ENCODE measurements at places on chromosomes 12 and 14.

- no peak for DNase-seq
Measured at GRCh38 chr14:95557291-95557690, 22.4 kb downstream of the GLRX5 start.

DNA sequence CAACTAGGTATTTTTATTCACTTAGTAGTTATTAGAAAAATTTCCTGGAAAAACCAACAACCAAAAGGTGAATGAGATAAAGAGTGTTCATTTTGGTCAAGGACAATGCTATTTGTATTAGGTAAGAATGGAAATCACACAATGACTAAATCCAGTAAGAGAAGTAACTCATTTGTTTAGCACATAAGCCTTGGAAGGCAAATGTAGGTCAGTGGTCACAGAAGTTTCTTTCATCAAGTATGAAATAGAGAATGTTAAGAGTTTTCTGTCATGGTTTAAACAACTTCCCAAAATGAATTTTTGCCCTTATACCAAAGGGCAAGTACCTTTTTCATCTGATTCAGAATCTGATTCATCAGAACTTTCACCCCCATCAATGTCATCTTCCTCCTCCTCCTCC, 101.7 kb downstream of the KIF21A start:
- DNase-seq: no peak

GRCh38 chr12:7602277-7602676, 63.4 kb downstream of the APOBEC1 start:
- no peak for DNase-seq

DNA sequence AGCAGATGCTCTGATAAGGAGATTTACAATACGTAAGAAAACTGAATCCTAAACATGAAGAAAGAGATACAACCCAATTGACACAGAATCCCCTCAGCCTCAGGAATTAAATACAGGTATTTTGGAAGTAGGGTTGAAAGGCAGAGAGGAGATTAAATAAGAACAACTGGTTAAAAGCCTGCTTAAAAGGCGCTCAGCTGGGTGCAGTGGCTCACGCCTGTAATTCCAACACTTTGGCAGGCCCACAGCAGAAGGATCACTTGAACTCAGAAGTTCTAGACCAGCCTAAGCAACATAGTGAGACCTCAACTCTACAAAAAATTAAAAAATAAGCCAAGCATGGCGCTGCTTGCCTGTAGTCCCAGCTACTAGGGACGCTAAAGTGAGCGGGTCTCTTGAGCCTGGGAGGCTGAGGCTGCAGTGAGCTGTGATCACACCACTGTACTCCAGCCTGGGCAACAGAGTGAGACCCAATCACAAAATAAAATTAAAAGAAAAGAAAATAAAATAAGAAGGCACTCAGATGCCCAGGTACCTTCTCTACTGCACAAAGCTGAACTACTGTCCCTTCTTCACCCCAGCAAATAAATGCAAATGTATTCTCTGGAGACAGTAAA, 32.9 kb downstream of the MED13L start:
- no peak for DNase-seq

DNA sequence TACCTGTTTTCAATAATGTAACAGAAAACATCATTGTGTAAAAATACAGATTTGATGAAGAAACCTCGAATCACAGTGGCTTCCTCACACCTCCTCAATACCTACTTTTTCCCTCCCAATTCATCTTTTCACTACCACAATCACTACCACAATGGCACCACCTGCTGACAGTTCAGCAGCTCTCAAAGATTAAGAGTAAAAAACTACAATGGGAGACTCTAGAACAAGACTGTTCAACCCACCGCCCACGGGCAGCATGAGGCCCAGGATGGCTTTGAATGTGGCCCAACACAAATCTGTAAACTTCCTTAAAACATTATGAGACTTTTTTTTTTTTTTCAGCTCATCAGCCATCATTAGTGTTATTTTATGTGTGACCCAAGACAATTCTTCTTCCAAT, 15.2 kb downstream of the MED6 start:
- no peak for DNase-seq

DNA sequence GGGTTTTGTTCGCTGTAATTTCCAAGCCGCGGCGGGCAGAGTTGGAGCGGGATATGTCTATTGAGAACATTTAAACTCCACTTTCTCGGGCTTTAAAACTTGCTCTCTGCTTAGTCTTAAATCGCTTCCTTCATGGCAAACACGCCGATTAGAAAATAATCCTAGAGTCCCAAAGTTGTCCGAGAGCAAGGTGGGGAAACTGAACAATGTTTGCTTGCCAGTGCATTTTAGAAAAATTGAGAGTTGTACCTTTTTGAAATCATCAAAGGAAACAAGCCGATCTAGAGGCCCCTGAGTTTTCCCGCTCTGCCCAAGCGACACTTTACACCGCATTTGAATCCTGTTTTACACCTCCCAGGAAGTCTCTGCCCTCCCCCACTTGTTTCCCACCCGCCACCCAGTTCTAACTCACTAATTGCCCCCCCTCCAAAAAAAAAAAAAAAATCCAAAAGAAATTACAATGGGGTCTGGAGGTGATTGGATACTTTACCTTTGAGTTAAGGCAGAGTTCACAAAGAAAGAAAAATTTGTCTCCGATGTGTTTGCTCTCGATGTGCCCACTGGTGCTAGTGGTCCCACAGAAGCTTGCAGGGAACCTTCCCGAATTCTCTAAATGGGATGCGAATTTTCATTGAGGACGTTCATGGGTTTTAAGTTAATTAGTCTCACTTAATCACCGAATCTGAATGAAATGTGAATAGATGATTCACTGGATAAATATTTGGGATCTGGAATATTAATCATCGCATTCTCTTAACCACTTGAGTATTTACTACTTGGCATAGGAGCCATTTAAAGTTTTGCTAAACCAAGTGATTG, 2.3 kb downstream of the HMGA2 start:
- DNase-seq: no peak
